ENCODE measurements at places on chromosomes 16 and 17.

DNA sequence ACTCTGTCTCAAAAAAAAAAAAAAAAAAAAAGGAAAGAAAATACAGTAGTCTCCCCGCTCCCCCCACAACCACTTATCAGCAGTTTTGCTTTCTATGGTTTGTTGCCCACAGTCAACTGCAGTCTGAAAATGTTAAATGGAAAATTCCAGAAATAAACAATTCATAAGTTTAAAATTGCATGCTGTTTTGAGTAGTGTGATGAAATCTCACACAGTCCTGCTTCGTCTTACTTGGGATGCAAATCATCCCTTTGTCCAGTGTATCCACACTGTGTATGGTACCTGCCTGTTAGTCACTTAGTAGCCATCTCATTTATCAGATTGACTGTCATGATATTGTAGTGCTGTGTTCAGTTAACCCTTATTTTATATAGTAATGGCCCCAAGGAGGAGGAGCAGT is 41.5 kb downstream of the NF1 start:
- no peak for DNase-seq

GRCh38 chr16:56349086-56349415 is 76.3 kb downstream of the AMFR start:
- no peak for DNase-seq

- no peak for DNase-seq
Measured at GRCh38 chr16:61792194-61792909, 243.9 kb downstream of the CDH8 start.

DNA sequence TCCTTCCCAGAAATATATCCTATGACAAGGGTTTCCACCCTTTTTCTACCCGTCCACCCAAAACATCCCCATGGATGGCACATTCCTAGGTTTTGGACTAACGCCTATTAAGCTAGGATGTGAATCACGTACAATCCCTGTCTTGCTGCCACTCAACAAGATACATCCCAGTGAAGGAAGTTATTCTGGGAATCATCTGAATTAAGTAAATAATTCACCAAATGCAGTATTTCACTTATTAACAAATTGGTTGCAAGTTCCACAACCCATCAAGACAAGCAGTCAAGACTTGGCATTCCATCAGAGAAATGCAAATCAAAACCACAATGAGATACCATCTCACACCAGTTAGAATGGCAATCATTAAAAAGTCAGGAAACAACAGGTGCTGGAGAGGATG is 32.1 kb downstream of the ASPA start:
- no peak for DNase-seq

DNA sequence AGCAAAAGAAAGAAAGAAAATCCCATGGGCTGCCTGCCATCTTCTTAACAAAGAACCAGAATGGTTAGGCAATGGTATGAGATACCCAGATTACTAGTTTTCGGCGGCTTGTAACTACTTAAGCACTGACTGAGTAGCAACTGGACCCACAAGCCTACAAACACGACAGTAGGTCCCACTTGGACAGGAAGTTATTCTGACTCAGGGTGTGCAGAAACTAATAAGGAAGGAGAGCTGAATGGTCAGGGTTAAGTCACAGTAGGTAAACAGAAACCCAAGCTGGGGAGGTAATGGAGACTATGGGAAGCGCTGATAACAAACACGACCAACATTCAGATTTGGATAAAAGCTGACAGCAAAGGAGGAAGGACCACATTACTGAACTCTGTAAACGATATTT is 10.4 kb upstream of the HLF start:
- no peak for DNase-seq

GRCh38 chr16:80151722-80152111 is 389.1 kb upstream of the DYNLRB2 start:
- no peak for DNase-seq

GRCh38 chr17:21214777-21215541 is 998 bp upstream of the TMEM11 start:
- no peak for DNase-seq

GRCh38 chr16:7532534-7532933 is 199.9 kb downstream of the RBFOX1 start:
- no peak for DNase-seq

- peak; percentile 20 for DNase-seq
Measured at GRCh38 chr17:67469208-67469980, 92.3 kb downstream of the PITPNC1 start.

DNA sequence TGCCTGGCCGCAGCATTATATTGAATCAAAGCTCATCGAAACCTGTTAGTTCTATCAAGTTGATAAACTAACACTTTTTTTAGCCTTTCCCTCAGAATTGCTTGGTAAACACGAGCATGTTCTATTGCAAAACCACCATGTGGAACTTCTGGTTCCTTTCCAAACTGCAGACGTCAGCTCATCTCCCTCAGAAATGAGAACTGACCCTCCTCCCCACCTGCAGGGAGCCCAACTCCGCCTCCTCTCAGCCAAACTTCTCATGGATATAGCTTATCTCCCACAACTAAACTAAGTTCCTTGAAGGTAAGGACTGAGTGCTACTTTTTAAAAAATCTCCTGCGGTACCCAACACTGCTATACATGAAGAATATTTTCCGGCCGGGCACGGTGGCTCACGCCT is 6.7 kb downstream of the SHMT1 start:
- no peak for DNase-seq

DNA sequence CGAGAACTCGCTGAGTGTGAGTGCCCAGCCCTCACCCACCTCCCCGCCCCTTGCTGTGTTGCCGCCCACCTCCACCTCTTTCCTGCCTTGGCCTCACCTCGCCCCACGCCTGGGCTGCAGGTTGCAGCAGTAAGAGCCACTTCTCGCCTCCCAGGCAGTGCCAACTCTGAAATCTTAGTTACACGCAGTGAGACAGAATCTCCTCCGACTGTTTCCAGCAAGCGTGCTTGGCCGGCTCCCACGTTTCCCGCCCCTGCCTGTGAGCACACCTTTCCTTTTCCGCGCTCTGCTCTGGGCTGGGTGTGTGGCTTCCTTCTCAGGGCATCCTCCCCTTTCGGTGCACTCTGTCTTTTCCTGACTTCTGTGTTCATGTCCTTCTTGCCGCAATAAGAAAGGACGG is 5.7 kb downstream of the ENGASE start:
- DNase-seq, result no peak

- DNase-seq, result no peak
Measured at GRCh38 chr17:42283241-42284023, 4.9 kb upstream of the STAT5A start.

- DNase-seq, result peak; percentile 91
Measured at GRCh38 chr17:7308625-7309433, 1.4 kb downstream of the EIF5A start.

DNA sequence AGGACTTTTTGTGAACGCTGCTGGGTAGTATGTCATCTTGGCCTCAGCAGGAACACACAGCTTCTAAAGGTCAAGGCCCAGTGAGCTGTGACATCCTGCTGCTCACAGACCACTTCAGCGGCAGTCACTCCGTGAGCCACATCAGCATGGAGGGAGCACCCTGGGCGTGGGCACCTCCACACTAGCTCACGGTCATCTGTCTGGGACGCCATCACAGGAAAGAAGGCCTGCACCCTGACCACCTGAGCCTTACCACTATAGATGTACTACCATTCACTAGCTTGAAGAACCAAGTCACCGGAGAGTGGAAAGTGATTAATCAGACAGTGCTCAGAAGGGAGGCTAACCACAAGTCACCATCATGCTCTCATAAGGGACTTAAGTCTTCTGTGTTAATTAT is 3.3 kb downstream of the AXIN1 start:
- DNase-seq, result no peak

GRCh38 chr16:83676086-83676485 is 131.7 kb upstream of the HSBP1 start:
- no peak for DNase-seq

GRCh38 chr17:83081684-83082201 is 2.3 kb downstream of the METRNL start:
- DNase-seq, result no peak

DNA sequence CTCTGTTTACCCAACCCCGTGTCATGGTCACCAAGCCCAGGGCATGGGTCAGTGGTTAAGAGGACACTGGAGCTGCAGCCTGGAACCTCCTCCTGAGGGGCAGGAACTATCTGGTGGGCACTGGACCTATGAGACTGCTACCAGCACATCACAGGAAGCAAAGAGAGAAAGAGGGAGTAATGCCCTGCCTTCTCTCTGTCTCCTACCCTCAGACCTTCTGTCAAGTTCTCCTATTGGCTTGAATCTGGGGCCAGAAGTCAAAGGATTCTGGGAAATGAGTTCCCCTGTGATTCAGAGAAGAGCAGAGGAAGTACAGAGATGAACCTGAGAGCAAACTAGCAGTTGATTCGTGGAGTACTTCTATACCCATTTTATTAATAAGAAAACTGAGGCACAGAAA is 123.0 kb upstream of the GNAO1 start:
- no peak for DNase-seq

DNA sequence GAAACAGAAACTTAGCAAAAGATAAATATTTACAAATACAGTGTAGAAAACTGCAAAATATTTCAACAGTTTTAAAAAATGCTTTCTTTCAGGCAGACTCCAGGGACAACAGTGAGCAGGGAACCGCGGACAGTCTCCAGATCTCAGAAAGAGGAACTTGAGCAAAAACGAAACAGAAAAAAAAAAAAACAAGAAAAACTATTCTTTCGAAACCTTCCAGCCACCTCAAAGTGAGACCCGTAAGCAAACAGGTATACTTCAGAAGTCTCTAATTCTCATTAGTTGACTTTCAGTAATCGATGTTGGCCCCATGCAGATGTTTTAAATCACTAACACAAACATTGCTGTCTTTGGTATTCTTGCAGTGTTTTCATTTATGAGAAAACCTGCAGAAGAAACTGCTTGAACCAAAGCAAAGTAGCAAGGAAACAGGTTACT is 15.7 kb upstream of the CCL1 start:
- no peak for DNase-seq

DNA sequence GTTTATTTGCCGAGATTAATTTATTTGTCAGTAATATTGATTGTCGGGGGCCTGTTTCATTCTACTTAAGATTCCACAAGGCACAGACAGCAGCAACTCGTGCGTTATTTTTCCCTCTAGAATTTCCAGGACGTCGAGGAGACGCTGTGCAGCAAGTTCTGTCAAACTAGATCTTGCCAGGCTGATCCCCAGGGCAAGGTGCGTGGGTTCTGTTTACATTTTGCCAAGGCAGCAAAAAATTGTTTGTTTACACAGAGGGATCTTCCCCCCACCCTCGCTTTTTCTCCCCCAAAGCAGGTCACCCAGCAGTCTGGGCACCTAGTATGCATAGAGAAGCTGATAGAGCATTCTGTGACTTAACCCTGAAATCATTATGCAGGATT is 111.4 kb downstream of the IRX3 start:
- no peak for DNase-seq

DNA sequence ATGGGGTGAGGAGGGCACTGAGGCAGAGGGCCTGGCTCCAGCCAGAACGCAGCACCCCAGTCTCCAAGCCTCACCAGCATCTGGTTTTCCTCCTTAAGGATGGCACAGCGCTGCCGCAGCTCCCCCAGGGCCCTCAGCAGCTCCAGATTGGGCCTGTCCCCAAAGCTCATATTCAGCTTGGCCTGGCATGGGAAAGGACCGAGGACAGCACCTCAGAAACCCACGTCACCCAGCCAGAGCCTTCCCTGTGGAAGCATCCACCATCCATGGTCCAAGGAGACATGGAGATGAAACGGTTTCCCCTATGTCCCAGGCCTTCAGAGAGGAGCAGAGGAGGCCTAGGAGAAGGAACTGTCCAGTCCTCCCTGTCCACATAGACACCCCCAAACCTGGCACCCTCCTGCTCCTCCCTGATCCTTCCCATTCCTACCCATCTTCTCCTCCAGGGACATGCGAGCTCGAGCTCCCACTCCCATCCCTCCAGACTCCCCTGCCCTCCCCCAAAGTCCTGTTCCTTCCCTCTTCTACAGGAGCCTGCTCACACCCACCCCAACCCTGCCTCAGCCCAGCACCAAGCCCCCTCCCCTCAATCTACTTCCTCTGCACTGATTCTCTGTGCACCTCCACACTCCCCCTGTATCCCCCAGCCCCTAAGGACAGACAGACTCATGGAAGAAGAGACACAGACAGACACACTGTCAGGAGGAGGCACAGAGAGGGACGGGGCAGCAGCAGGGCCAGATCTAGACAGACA is 1.8 kb downstream of the TSPOAP1 start:
- DNase-seq, result peak; percentile 7

- DNase-seq, result no peak
Measured at GRCh38 chr16:54027558-54027957, 259.0 kb downstream of the IRX3 start.

DNA sequence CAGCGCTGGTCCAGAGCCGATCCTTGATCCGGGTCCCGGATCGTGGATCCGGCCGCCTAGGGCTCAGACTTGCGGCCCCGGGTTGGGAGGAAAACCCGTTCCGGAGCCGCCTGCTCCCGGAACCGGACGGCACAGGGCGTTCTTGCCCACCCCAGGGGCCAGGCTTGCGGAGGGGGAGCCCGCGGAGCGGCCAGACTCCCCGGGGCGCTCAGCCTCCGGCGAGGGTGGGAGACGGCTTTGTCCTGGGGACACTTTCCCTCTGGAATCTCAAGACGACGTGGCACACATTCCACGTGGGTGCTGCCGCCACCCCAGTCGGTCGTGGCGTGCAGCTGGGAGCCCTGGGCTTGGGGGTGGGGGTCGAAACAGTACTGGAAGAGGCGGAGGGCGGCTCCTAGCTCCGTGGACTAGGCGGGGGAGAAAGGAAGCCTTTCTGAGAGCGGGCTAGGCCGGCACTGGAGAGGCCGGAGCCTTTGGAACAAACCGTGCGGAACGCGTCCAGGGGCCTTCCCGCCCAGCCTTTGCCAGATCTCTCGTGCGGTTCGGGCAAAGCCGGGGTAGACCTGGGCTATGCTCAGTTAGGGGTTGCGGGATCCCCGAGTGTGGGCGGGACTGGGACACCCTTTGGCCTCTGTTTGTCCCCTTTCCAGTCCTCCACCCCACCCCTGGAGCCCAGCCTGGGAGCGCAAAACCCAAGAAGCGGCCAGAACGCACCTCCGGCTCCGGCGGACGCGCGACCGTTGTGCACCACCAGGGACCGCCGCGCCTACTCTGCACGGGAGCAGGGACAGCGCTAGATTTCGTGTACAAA is 26.5 kb downstream of the SREBF1 start:
- no peak for DNase-seq

GRCh38 chr16:50706250-50706649 is 12.8 kb downstream of the NOD2 start:
- no peak for DNase-seq

GRCh38 chr16:24514096-24514495 is 25.3 kb upstream of the RBBP6 start:
- no peak for DNase-seq

- no peak for DNase-seq
Measured at GRCh38 chr17:9771465-9771864, 19.9 kb downstream of the DHRS7C start.

GRCh38 chr16:87058728-87059250 is 258.4 kb downstream of the C16orf95 start:
- DNase-seq, result no peak

DNA sequence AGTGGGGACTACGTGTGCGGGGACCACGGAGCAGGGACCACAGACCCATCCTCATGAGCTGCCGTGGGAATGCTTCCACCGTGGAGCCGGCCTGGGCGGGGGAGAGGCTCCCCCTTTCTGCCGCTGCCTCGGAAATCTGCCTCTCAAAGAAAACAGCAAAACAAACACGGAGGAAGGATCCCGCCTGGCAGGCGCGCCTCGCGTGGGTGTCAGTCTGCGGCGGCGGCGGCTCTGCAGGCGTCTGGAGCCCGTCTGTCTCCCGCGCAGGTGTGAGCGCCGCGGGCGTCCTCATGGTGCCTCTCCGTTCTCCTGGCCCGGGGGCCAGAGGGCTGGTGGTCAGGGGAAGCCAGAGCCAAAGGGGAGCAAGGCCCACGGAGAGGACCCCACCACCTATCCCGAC is 27.5 kb downstream of the GSE1 start:
- no peak for DNase-seq
